Mesothelial cell of epicardium (in vitro differentiated cells): ENCODE measurements at places on chromosomes 1 and 21.

DNA sequence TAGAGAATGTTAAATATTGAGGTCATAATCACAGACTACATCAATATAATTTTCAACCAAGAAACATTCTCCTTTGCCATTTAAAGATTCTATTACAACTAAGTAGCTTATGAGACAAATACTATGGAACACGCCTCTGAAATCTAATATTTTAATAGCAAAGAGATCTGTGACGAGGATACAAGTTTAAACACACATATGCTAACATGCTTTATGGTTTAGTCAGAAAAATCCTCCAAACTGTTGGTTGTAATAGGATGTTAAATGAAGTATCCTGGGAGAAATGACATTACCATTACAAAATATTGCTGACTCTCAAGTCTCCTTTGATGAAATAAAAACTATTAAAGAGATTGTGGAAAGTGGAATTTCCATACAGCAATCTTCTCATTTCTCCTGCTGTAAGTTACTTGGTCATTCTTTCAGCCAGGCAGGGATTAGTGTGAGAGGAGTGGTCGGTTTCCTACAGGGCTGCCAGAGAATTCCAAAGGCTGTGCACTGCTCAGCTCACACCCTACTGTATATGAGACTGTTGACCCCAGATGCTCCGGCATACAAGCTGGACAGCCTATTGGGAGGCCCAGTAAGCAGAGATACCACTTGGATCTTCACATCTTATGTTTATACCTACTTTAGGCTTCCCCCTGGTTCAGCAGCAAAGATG is 26.6 kb downstream of the SCYL3 start:
- no peak for DNase-seq
- H3K36me3 ChIP-seq = peaks cover 68% of the 10 kb centered on the region
- H3K4me1 ChIP-seq = no peaks in the 10 kb centered on the region

DNA sequence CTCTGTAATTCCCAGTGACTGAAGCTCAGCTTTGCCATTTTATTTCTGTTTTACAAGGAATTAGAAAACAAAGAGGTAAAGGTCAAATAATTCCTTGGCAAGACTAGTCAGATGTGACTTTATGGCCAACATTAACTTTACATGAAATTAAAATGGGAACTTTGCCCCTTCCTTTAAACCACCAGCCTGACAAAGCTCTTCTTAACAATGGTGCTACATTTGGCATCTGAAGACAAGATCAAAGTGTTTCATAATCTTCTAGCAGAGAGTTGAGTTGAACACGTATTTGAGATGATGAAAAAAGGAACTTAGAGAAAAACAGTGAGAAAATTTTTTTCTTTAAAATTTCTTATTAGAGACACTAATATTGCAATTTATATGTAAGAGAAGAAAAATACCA is 193.8 kb downstream of the AK5 start:
- H3K36me3 ChIP-seq = no peaks in the 10 kb centered on the region
- H3K4me3 ChIP-seq = no peak overlapping the region
- H3K4me1 ChIP-seq = no peaks in the 10 kb centered on the region
- no peak overlapping the region for H3K27ac ChIP-seq

- H3K27ac ChIP-seq = peak overlapping the region; percentile 96
- H3K36me3 ChIP-seq = no peaks in the 10 kb centered on the region
- no peak for DNase-seq
- H3K27me3 ChIP-seq = peaks cover 5% of the 10 kb centered on the region
- H3K4me1 ChIP-seq = peaks cover 19% of the 10 kb centered on the region
These were observed 47.9 kb upstream of the NBL1 start for GRCh38 chr1:19596065-19596713.

DNA sequence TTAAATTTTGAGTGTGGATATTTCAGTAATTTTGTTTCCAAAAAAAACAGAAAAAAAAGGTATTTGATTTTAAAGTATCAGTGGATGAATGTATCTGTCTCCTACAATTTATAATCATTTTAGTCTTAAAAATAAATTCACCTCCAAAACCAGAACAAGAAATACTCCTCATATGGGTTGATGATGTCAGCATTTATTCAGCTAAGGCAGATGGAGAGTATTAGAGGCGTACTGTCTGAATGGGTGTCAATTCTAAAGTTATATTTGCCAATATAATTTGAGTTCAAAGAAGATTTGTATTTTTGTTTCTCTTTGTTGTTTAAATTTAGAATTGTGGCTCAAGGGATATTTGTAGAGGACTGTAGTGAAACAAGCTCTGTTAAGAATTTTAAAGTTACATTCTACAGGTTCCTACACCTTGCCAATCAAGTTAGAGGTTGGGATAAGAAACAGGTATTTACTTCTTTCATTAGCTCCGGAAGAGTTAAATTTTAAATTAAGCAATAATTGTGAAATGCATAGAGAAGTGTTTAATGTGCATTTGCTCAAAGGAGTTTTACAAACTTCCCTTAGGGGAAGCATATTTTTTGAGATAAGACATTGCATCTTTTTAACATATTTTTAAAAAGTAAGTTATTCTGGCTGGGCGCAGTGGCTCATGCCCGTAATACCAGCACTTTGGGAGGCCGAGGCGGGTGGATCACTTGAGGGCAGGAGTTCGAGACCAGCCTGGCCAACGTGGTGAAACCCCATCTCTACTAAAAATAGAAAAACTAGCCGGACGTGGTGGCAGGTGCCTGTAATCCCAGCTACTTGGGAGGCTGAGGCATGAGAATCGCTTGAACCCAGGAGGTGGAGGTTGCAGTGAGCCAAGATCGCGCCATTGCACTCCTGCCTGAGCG is 1.2 kb downstream of the PLA2G4A start:
- H3K27me3 ChIP-seq = no peaks in the 10 kb centered on the region
- H3K36me3 ChIP-seq = no peaks in the 10 kb centered on the region
- DNase-seq = no peak

DNA sequence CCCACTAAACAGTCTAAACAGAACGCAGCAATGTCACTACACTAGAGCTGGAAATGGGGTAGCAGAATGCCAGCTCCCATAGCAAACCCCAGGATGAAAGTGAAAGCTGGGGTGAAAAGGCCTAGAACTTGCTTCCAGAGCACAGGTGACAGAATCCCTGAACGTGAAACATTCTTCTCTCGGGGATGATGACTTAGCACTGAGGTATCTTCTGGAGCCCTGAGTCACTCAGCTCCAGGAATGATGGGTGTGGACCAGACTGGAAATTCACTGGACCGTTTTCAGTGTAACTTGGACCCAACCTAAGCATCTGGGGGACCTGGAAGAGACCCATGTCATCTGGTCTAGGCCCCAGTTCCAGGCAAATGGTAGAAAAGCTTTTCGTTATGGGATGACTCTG is 108.9 kb downstream of the CDC7 start:
- no peak overlapping the region for H3K27ac ChIP-seq
- H3K4me3 ChIP-seq = no peak overlapping the region
- no peaks in the 10 kb centered on the region for H3K27me3 ChIP-seq
- H3K4me1 ChIP-seq = peaks cover 22% of the 10 kb centered on the region
- no peaks in the 10 kb centered on the region for H3K36me3 ChIP-seq

DNA sequence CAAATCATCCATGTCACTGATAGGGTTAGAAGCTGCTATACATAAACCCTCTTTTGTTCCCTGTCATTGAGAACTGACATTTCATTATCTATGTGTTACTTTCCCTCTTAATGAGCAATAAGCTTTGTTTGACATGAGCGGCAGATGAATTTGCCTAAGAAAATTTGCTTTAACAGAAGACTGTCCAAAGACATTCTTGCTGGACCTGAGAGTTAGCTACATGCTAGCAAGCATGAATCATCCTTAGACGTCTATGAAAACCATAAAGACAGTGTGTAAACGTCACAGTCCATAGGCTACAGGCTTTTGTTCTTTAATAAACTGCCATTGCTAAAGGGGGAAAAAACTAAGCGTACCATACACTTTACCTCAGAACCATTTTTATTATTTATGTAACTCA is 73.1 kb downstream of the TNFSF4 start:
- no peaks in the 10 kb centered on the region for H3K27me3 ChIP-seq
- H3K36me3 ChIP-seq = no peaks in the 10 kb centered on the region
- H3K4me1 ChIP-seq = peaks cover 28% of the 10 kb centered on the region
- H3K4me3 ChIP-seq = no peak overlapping the region
- no peak for DNase-seq
- H3K27ac ChIP-seq = peak overlapping the region; percentile 35

DNA sequence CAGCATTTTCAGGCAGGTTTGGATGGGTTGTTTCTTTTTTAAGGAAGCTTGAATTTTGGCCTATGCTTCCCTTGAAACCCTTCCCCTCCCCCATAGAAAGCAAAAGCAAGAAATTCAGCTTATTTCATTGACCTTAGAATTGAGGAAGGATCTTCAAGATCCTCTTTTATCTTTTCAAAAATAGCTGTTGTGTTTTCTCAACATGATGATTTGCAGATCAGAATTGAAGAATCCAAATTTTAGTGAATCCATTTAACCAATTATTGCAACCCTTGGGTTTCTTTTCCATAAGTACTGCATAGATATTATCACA is 73.7 kb downstream of the LRRC8C start:
- H3K27ac ChIP-seq = no peak overlapping the region
- peaks cover 11% of the 10 kb centered on the region for H3K4me1 ChIP-seq
- no peaks in the 10 kb centered on the region for H3K27me3 ChIP-seq
- no peak for DNase-seq
- no peaks in the 10 kb centered on the region for H3K36me3 ChIP-seq
- H3K4me3 ChIP-seq = no peak overlapping the region

DNA sequence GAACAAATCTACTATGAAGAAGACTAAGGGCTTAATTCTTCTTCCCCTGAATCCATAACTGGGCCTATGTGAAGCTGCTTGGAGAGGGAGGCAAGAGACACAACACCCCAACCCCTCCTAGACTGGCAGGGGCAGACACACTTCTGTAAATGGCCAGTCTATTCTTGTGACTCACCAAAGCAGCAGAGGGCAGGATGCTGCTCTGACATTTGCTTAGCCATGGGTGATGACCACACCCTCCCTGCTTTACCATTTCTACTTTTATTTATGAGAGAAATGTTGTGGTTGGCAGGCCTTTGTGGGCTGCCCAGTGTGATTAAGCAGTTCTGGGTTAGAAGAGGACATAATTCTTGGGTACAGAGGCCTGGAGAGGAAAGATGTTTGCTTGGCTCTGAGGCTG is 189.8 kb upstream of the DPYD start:
- no peaks in the 10 kb centered on the region for H3K4me1 ChIP-seq
- no peak overlapping the region for H3K4me3 ChIP-seq
- no peak for DNase-seq
- no peak overlapping the region for H3K27ac ChIP-seq
- H3K27me3 ChIP-seq = no peaks in the 10 kb centered on the region
- peaks cover 1% of the 10 kb centered on the region for H3K36me3 ChIP-seq

DNA sequence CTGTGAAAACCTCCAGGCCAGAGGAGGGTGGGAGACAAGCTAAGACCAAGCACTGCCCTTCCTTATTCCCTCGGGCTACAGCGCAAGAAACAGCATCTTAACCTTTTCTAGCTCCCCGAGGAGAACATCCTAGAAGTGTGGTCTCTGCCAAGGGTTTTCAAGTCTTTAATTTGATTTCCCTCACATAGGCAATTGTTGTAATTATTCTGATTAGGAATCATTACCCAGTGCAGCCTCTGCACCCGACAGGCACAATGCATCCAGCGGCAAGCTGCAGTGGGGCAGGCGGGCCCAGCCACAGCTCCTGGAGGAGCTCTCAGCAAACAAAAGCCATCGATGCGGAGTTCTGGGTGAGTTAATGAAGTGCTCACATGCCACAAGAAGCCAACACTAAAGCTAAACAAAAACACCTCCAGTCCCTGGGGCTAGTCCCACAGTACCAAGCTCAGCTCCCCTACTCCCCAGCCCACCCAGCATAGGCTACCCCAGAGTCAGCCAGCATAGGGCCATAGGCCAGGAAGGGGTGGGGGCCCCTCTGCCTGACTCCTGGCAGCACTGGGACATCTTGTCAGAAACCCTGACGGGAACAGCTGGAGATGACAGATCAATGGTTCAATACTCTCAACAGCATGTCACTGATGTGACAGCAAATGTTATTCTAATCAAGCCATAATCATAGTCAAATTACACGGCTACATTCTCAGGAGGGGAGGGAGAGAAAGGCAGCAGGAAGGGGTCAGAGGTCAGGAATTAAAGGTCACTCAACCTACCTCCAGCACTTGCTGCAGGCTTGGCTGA is 42.5 kb downstream of the ERI3 start:
- H3K4me1 ChIP-seq = no peaks in the 10 kb centered on the region
- H3K36me3 ChIP-seq = peaks cover 30% of the 10 kb centered on the region
- H3K4me3 ChIP-seq = no peak overlapping the region
- no peak for DNase-seq
- no peaks in the 10 kb centered on the region for H3K27me3 ChIP-seq
